ENCODE measurements at places on chromosomes 2 and 18. TPM values are rescaled to one million over a fixed set of nuclear protein-coding genes. Genes with fewer than 3 reads are reported as not detected.

DNA sequence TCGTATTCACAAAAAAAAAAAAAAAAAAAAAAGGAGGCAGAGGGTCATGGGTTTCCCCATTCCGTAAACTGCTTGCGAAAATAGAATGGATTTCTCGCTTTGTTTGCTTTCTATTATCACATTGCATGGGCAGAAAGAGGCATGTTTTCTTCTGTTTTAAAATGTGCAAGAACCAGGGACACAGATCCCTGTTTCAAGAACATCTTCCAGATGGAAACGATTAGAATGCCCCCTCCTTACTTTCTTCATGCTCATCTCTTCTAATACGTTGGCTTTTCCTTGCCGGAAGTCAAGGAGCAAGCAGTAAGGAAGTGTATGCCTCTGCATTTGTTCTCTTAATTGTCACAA lies 51.0 kb upstream of the ZNF516 start:
- DNase-seq, result no peak

The ANTXR1 gene
- total RNA-seq, result 79.8 TPM

- DNase-seq, result no peak
These were observed 12.1 kb downstream of the ATP6V1C2 start for GRCh38 chr2:10733566-10733925.

- no peak for DNase-seq
These were observed 358.5 kb upstream of the DSEL start for GRCh38 chr18:67875060-67875459.

- DNase-seq, result no peak
These were observed 150.3 kb downstream of the SMAD7 start for GRCh38 chr18:48800466-48800865.

DNA sequence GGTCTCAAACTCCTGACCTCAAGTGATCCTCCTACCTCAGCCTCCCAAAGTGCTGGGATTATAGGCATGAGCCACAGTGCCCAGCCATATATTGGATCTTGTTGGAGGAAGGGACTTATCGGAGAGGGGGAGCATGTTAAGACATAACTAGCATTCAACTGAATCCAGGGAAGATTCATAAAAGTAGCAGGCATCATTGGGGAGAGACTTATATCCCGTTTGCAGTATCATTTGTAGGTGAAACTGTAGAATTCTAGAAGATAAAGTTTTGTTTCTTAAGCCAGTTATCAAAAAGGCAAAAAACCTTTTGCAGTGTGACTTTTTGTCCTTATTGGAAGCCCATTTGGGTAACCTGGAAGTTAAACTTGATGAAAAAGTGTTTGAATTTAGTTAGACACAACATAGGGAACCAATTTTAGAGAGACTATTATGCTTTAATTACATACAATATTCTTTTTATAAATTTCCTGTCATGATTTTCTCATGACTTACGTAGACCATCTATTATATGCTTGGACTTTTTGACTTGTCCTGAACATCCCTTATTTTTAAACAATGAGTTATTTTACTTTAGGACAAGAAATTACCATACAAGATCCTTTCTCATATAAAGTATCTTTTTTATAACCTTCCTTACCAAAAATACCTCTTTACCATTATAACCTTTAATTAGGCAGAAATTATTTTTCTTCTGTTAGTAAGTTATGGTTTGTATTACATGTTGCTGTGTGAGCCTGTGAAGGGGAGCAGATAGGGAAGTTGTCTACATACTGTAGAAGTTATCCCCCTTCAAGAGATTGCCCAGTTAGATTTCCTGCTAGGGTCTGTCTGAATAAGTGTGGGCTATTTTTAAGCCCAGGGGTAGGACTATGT lies 20.3 kb downstream of the RAB3GAP1 start:
- DNase-seq, result no peak

DNA sequence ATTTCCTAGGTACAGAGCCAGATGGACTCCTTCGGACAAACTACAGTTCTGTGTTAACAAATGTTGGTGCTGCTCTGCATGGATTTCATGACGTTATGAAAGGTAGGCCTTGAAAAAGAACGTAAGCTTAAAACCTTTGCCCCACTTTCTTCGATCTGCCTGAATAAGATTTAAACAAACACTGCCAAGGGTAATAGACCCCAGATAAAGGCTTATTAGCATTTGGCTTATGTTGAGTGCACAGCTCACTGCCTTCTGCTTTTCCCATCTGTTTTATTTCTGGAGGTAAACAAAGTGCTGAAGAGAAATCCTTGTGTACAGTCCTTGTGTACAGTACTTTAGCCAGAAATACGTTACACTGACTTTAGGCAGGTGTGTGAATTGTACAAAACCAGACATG lies 50.0 kb upstream of the STON1 start:
- no peak for DNase-seq

The PRSS56 gene
- not detected for total RNA-seq

DNA sequence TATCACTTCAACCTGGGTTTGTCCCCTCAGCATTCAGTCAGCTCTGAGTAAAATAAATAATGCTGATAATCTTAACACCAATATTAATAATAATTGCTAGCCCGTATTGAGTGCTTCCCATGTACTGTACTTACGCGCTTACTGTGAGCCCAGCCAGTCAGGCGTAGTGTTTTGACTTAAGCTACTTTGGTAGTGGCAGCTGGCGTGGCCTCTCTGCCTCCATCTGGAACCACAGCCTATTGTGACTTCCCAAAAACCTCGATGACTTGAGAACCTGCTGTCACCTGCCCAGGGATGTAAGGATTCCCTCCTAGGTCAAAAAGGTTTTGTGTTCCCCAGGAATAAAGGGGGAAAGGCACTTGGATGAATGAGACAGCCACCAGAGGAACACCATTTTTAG lies 53.2 kb downstream of the SUMO1 start:
- DNase-seq, result no peak

DNA sequence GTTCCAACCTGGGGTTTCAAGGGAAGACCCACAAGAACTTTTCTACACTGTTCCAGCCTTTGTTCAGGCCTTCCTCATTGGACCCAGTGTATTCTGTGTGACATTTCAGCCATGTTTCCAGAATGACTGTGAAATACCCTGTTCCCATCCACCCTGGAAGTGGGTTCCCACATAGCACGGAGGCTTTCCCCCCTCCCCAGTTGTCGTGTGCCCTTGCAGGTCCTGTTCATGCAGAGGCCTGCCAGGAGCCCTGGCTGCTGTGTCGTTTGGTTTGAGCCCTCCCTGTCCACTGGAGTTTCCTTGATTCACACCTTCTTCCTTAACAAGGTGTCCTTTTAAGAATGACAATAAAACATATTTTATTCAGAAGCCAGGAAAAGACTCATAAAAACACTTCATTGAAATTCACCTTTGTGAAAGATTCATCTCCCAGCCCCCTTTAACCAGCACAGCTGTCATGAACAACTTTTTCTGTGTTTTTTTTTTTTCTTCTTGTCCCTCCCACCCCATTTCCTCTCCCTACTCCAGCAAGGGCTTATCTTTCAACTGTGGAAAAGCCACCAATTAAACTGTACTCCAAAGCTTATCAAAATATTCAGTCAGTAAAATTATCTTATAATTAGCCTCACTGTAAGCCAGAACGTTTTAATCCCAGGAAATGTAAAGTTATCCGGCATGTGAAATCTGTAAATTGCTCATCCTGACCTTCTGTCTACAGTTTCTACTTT lies 106.4 kb downstream of the ACOXL start:
- DNase-seq, result no peak

GRCh38 chr2:29733965-29734364 lies 187.4 kb downstream of the ALK start:
- DNase-seq, result peak; percentile 65

The IL37 gene
- total RNA-seq, result not detected

The DSC1 gene
- total RNA-seq, result not detected

DNA sequence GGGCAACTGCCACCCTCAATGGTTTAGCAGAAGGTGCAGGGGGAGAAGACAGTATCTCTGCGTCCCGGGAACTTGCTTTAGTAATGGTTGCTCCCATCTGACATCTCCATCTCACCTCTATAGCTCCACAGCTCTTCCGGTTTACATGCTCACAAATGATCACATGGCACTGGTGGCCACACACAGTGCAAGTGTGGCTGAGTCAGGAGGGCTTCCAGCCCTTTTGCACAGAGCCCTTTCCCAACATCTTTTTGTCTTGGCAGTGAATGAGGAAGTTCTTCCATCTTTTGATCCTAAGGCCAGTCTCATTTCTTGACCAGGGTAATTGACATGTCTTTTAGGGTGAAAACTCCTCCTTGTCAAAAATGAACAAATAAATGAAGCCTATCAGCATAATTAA lies 347.7 kb downstream of the LPIN1 start:
- no peak for DNase-seq

GRCh38 chr2:85409845-85410583 lies at the start of gene CAPG:
Gene CAPG, minus strand, starts transcription at chr2:85410366. Its CDS starts 8,221 bp downstream, at chr2:85402145.
- no peak for DNase-seq

GRCh38 chr2:236639461-236640235 lies 70.0 kb downstream of the ACKR3 start:
- peak; percentile 25 for DNase-seq

The PPIG gene
- 44.3 TPM for total RNA-seq

The EFR3B gene
- total RNA-seq, result 1.8 TPM

GRCh38 chr18:9861933-9862332 lies 23.8 kb upstream of the TXNDC2 start:
- no peak for DNase-seq

DNA sequence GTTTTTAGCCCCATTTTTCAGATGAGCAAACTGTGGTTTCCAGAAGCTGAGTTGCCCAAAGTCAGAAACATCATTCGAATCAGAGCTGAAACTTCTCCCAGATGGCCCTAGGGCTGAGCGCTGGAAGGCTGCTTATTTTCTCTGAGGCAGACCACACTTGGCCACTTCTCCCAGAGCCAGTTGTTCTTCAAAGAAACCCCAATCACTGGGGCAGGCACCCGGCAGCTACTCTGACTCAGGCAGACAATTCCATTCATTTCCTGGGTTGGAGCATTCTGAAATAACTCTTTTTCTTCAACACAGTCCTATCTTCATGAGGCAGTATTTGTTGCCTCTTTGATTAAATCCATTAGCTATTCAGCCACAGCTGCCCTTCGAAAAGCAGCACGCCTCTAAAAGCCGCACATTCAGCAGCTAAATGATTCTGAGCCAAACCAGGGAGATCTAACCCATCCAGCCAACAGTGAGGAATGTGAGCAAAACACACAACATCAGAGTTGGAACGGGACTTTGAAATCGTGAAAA lies 40.9 kb downstream of the LRATD1 start:
- no peak for DNase-seq
